ENCODE measurements at places on chromosomes 16 and 17.

DNA sequence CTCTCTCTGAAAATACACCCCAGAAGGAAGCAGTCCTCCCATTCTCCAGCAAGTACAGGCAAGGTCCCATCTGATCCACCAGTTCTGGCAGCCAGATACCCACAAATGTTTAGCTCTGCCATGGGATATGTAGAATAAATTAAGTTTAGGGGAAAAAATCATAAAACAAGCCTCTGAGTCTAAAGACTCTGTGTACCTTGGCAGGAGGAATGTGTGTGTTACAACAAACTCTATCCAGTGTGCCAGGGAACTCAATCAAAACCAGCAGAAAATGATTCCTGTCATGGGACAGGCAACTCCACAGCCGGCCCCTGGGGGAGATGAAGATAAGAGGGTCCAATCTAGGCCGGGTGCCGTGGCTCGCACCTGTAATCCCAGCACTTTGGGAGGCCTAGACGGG is 73.4 kb downstream of the MRM3 start:
- peak; percentile 40 for DNase-seq

GRCh38 chr17:73624496-73624988 is 19.7 kb downstream of the SDK2 start:
- no peak for DNase-seq

DNA sequence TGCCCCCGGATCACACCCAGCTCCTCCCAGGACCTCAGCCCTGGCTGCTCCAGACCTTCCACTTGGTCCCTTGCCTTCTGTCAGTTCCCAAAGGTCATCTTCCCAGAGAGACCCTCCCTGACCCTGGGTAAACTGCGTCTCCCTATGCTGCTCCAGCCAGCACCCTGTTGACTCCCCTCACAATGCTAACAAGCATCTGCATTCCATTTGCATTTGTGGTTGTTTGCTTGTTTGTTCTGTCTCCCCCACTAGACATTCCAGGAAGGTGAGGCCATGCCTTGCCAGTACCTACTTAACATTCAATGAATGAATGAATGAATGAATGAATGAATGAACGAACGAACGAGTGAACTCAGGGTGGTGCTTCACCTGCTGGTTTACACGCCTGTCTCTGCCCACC is 171.2 kb downstream of the WSCD1 start:
- DNase-seq: peak; percentile 76

DNA sequence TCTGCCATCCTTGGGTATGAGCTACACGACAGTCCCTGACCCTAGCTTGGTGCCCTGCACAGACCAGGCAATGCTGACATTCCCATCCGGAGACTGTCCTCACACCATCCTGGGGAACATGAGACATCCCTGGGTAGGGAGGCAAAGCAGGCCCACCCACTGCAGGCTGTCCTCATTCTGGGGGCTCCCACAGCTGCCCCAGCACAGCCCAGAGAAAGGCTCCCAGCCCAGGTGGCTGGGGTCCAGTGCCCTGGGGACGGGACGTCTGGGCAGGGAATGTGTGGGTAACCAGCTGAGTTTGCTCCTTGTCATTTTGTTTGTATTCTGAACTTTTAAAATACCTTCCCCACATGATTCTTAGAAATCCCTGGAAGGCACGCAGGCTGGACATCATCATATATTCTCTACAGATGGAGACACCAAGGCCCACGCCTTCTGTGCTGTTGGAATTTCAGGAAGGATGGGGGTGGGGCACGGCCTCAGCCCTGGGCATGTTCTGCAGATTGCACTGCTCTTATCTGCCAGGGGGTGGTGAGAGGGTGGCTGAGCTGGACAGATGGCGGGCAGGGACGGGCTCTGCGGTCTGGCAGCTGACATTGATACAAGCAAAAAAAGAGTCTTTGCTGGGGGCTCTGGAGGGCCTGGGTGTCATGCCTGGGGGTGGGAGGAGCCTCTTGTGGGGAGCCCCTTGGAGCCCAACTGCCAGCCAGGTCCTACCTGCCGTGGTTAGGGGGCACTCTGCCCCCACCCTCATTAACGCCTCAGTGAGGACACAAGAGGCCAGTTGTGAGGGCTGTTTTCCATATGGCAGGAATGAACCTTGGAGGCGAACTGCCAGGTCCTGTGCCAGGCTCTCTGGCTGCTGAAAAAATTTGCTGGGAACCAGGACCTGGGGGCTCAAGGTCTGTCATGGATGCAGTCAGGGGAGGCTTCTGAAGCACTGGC is 28.4 kb downstream of the LRRC75A start:
- DNase-seq: peak; percentile 70

- no peak for DNase-seq
Measured at GRCh38 chr16:53911513-53911912, 207.6 kb downstream of the FTO start.

DNA sequence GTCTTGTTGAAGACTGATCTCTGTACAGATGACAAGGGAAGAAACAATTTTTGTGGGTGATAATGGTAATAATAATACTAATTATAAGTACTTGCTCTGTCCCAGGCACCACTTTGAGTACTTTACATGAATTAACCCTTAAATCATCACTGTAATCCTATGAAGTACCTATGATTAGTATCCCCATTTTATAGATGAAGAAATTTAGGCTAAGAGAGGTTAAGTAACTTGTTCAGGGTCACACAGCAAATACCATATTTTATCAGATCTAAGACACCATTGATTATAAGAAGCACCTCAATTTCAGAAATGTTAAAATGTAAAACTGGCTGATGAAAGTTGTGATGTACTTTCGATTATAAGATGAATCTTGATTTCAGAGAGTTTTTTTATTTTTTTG is 18.6 kb downstream of the TADA2A start:
- no peak for DNase-seq

DNA sequence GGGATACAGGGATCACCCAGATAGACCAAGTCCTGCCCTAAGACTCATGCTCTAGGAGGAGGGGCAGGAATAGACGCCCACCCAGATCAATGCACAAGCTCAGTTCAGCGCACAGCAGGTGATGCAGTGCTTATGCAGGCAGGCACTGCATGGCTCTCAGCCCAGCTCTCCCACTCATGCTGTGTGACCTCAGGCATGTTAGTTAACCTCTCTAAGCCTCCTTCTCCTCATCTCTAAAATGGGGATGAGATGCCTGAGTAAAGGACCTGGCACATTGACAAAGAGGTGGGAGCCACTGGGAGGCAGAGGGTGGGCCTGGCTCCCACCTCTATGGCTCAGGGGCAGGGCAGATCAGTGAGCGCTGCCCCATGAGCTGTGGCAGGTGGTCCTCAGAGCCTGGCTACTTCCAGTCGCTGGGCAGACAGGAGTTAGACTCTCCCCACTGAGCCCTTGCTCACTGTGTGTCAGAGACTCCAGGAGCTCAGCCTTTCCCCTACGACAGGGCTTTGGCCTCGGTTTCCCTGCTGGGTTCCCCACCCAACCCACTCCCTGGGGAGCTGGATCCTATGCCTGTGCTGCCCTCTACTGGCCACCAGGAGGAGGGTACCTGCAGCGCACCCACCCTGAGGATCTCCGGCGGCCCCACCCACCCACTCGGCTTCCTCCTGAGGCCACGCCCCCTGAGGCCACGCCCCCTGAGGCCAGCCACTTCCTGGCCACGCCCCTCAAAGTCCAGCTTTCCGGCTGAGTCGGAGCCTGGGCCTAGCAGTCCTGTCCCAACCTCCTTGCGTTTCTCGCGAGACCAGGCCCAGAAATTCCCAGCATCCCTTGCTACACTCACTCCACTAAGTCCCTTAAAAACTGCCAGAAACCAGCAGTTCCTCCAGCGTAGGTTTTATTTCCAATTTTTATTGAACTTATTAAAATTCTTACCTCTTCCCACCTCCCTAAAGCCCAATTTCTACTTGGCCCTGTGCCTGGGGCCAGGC is 196.1 kb downstream of the GSG1L start:
- peak; percentile 72 for DNase-seq

DNA sequence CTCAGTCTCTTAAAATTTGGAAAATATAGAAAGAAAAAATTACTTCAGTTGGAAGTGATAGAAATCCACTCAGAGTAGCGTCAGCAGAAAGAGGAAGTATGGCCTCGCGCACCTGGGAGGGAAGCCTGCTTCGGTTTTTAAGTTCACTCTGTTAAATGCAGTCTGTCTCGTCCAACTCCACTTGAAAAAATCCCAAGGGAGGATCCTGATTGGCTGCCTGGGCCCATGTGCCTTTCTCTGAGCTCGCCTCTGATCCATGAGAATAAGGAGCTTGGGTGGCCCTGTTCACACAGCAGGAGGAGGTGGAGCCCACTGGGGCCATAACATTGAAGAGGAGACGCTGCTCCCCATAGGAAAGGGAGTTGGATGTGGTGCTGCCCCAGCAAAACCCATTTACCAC is 40.7 kb downstream of the DNAJA2 start:
- no peak for DNase-seq

GRCh38 chr16:68049449-68049848 is 26.4 kb downstream of the DUS2 start:
- DNase-seq: no peak

DNA sequence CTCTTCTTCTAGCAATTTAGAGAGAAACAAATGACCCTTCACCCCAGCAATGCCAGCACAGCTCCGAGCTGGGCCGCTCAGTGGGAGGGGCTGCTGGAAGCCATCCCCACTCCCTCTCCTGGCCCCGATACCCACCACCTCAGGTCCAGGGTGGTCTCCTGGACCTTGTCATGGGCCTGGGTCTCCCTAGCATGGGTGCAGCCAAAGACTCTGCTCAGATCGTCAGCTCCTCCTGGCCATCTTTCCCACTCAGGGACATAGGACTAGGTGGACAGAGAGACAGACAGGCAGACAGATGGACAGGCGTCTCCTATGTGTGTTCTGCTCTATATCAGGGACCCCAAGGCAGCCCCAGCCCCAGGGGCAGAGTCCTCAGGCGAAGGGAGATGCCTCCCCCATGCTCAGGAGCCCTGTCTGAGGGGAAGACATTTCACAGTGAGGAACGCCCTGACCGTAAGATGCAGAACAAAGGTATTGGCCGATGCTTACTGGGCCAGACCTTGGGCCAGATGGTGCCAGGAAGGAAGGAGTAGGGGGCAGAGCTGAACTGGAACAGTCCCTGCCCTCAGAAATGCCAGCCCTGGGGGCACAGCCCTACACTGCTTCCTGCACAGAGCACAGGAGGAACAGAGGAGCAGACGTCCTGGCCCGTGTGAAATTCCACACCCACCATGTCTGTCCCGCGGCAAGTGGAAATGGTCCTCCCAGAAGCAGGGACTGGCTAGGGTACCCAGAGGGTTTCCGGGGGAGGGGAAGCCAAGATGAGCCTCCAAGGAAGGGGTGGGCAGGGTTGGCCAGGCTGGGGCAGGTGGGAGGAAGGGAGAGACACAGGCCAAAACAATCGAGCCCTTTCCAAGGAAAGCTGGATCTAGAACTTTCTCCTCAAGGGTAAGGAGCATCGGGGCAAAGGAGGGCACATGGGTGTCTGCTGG is 13.0 kb downstream of the PITPNM3 start:
- no peak for DNase-seq

- DNase-seq: no peak
Measured at GRCh38 chr17:77364941-77365583, 224.3 kb downstream of the SEC14L1 start.

DNA sequence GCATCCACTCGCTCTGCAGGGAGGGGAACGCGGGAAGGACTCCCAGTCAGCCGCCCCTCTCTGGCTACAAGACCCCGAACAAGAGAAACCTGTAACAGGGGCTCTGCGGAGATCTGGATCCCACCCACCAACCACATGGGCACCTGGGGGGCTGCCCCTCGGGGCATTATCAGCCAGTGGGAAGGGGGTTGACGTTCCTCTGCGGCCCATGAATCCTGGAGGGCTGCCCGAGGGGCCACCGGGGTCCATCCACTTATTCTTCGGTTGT is 1.8 kb upstream of the PCGF2 start:
- no peak for DNase-seq

DNA sequence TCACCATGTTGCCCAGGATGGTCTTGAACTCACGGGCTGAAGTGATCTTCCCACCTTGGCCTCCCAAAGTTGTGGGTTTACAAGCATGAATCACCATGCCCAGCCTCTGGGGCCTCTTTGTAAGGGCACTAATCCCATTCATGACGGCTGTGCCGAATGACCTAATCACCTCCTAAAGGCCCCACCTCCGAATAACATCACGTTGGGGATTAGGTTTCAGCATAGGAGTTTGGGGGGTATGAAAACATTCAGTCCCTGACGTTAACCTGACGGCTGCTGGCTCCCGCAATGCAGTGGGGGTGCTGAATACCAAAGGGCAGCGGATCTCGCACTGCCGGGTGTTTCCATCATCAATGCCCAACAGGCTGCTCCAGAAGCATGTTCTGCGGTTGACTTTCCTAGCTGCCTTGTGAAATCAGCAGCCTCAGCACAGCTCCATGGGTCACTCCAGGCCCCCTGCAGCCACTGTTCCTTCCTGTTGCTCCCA is 120.8 kb upstream of the SEC14L1 start:
- peak; percentile 48 for DNase-seq

DNA sequence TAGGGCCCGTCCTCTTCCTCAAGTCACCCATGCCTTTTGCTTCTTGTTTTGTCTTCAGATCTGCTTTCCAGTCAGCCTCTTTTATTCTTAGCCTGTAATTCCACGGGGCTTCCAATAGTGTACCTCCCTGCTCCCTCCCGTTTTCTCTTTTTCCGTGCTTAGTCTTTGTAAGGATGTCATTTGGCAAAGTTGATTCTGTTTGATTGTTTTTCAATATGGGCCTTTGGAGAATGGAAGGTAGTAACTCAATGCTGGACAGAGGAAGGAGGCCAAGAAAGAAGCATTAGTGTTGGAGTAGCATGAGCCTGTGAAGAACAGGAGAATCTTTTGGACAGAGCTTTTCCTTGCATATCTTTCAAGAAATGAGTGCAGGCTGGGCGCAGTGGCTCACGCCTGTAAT is 6.5 kb downstream of the WWP2 start:
- DNase-seq: no peak

DNA sequence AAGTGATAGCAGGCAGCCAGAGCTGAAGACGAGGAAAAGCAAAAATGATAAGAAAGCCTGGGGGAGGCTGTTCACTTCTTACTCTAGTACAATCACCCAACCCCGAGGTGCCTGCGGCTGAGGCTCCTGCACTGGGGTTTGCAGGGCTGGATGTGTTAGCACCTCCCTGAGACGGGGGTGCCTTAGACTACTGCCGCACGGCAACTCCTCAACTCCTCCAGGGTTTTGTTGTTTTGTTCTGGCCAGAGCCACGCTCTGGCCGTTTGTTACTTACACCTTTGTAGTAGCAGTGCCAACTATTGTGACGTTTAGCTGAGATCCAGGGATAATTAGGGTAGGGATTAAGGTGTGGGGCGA is 51.5 kb downstream of the LDHD start:
- DNase-seq: no peak

DNA sequence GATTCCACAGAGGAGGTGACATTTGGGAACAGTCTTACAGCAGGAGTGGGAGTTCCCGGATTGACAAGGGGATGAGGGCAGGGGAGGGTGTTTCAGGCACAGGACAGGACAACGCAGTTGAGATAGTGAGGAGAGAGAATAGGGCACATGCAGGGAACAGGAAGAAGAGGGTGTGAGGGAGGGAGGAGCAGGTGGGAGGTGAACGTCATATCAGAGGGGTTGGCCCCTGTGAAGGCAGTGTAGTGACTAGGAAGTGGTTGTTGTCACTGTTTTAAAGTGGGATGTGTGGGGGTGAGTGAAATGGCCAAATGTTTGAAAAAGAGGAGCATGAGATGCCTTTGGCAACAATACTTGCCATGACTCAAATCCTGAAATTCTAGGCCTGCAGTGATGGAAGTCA is 12.2 kb downstream of the PRKCB start:
- DNase-seq: no peak
